ENCODE measurements at places on chromosomes 2 and 18.

DNA sequence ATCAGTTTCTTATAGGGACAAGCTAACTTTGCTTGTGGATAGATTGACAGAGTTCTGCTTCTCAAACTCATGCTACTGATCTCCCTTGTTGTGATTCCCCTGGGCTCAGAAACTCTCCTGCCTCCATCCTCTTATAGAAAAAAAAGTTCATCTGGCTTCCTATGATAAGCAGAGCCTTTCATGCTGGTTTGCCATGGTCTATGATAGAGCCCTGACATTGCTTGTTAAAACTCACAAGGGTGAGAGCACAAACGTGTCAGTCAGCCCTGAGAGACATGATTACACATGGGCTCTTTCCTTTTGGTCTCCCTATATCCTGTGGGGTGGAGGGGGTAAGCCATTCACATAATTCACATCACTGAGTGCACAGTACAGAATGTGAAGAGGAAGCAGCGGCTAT lies 121.8 kb downstream of the TDRD15 start:
- DNase-seq: no peak

DNA sequence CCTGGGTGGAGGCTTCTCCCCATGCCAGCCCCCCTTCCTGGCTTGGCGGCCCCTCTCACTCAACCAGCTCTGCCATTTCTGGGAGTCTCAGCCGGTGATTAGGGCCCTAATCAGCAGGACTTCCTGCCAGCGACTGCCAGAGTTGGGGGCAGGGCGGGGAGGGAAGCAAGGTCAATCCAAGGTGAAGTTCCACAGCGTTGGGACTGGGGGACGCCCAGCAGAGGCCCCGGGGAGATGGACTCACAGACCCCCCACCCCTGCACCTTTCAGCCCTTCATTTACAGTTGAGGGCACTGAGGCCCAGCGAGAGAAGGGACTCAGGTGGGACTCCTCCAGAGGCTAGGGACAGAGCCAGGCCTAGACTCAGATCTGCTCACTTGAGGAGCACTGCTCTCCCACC lies 65.3 kb downstream of the TNS1 start:
- DNase-seq: no peak

- no peak for DNase-seq
These were observed 100.5 kb downstream of the TRIP12 start for GRCh38 chr2:229821316-229821715.

DNA sequence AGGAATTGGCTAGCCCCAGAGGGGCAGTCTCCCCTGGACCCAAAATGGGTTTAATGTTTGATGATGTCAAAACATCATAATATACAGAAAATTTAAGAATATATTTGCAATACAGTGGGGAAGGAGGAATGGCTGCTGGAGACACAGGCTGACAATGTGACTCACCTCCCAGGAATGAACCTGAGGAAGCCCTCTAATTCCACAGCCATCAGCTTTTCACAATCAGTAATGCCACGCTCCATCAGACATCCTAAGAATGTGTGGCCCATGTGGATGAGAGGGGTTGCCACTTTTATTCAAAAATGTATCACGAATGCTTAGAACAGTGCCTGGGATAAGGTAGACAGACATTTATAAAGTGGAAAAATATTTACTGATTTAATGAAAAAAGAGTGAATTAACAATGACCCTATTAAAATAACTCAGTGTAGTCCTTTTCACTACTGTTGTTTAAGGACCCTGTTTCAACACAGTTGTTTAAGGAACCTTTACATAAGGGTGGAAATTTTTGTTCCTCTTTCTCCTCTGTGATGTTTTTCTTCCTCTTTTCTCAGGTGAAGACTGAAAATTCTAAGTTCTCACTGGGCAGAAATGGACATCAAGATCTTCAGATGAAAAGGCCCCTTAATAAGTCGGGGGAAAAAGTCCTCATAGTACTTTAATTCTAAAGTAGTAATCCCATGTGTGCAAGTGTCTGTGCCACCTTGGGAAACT lies 17.5 kb upstream of the TMEM163 start:
- no peak for DNase-seq

DNA sequence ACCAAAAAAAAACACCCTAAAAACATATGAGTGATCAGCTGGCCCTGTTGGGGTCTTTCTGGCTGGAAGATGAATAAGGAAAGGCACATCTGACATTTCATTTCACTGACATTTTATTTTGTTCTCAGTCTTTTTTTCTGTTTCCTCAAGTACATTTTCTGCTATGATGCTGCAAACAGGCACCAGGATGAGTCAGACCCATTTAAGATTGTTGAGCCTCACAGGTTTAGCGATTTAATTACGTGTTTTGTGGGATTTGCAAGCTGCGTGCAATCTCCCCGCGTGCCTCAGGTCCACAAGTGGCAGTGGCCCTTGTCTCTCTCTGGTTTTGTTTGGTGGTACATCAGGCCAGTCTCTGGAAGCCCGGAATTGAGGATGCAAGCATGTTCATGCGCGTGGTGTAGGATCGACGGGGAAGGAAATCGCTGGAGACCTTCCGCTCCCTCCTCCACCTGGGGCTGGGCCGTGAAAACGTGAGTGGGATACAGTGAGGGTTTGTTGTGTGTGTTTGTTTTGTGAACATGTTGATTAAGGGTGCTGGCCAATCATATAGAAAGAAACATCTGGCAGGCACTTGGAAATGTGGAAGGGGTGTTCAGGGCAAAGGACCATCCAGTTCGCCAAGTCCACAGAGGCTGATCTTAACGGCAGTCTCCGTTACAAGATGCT lies 120.2 kb upstream of the ZNF516 start:
- DNase-seq: no peak

DNA sequence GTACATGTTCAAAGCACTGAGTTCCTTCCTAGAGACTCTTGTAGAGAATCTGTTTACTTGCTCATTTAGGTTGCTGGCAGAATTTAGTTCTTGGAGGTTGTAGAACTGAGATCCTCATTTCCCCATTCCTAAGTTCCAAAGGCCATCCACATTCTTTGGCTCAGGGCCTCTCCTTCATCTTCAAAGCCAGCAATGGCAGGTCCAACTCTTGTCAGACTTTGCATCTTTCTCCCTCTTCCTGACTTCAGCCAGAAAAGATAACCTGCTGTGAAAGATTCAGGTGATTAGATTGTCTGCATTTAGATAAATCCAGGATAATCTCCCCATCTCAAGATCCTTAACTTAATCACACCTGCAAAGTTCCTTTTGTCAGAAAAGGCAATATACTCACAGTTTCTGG lies 51.1 kb downstream of the SOCS6 start:
- no peak for DNase-seq

DNA sequence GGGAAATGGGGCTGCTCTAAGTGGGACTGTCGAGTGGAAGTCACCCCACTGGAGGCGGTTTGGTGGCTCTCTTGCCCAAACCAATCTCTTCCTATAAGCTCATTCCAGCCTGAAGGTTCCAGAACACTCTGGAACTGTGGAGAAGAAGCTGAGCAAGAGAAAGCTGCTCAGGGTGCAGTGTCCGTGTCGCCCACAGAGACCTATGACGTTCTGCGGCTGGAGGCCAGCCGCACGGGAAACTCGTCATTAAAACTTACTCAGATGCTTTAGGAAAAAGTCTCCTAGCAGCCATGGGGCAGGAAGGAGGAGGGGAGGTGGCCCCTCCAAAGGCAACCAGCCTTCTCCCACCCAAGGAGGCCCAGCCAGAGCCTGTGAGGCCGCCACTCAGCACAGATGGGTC lies 41.7 kb downstream of the ADCY3 start:
- no peak for DNase-seq

- no peak for DNase-seq
These were observed 86.6 kb downstream of the CCBE1 start for GRCh38 chr18:59610546-59611140.

DNA sequence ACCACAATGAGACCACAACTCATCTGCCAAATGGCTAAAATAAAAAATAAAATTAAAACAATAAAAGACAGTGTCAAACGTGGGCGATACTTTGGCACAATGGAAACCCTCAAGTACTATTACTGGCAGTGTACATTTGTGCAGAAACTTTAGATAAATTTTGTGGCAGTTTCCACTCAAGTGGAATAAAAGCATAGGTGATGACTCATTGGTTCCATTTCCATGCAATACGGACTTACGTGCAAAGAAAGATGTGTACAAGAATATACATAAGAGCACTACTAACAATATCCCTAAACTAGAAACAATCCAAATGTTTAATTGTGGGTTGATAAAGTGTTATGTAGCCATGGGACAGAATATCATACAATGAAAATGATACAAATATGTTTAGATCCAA lies 259.0 kb upstream of the HNMT start:
- DNase-seq: no peak

DNA sequence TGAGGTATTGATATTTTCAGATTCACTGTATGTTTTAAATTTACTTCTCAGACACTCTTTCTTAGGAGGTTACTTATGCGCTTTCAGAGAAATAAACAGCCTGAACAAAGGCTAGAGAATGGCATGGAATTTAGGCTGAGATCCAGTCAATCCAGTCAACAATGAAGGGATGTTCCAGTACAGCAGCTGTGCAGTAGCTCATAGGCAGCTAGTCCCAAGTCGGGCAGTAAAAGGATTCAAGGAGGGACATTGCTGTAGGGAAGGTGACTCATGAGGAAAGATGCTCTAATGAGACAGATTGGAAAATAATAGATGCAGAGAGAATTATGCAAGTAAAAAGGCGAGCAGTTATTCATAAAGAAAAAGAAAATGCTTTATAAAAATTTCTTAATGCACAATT lies 397.9 kb upstream of the RGPD4 start:
- DNase-seq: no peak

- no peak for DNase-seq
These were observed 92.3 kb downstream of the ETAA1 start for GRCh38 chr2:67489396-67489795.

DNA sequence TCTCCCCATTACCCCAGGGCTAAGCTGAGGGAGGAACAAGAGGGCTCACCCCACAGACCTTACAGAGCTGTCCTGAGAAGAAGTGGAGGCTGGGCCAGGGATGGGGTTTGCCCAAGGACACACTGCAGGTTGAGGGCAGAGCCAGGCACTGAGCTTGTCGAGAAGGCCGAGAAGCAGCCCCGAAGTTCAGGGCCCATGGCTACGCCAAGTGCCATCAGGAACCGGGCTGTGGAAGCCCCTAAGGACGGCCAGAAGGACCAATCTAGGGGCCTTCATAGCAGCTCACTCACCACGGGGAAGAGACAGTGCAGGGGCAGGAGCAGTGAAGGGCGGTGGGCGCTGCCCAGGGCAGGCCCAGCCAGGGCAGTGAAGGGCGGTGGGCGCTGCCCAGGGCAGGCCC lies 18.6 kb upstream of the AGXT start:
- no peak for DNase-seq

DNA sequence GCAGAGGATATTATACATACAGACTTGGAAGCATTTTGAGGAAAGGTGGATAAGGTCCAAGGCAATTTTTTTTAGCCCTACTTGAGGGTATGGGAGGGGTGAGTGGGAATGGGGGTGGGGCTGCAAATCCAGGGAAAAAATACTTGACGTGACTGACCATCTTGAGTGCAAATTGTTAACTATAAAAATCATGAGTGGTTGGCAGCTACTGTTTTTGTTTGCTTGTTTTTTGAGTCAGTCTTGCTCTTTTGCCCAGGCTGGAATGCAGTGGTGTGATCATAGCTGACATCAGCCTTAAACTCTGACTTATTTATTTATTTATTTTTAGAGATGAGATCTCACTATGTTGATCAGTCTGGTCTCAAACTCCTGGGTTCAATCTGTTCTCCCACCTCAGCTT lies 458.8 kb downstream of the PIK3C3 start:
- no peak for DNase-seq

- no peak for DNase-seq
These were observed 330.5 kb downstream of the ETAA1 start for GRCh38 chr2:67727623-67728022.

GRCh38 chr2:4370422-4371090 lies 667.2 kb downstream of the DCDC2C start:
- DNase-seq: no peak

DNA sequence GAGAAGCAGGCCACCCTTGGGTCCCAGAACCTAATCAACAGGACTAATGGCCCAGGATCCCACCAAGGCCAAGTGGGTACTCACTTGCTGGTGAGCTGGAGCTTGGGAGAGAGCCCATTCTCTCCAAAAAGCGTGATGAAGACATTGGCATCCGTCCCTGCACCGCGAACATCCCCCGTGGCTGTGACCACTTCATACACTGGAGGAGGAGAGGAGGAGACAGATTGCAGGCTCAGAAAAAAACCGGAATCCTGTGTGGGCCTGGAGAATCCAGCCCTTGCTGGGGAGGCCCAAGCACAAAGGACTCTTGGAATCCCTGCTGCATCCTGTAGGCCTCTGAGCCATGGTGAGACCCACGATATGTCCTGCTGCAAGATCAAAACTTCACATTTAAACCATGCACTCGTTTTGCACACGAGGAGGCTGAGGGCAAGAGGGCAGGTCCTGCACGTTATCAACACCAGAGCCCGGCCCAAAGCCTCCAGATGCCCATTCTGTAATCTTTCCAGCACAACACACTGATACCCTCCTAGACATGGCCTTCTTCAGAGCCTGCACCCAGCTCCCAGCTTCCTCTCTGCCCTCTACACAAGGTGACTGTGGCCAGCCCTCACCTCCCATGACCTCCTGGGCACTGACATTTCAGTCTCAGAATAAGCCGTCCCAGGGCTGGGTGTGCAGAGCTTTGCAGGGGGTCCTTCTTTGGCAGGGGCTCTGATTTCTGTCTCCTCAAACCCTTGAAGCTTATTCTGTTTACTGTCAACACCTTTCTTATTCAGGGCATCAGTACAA lies 7.8 kb downstream of the LOXHD1 start:
- no peak for DNase-seq

GRCh38 chr2:168997118-168997521 lies 34.0 kb downstream of the ABCB11 start:
- no peak for DNase-seq

GRCh38 chr18:49473721-49474120 lies 13.3 kb upstream of the DYM start:
- no peak for DNase-seq

DNA sequence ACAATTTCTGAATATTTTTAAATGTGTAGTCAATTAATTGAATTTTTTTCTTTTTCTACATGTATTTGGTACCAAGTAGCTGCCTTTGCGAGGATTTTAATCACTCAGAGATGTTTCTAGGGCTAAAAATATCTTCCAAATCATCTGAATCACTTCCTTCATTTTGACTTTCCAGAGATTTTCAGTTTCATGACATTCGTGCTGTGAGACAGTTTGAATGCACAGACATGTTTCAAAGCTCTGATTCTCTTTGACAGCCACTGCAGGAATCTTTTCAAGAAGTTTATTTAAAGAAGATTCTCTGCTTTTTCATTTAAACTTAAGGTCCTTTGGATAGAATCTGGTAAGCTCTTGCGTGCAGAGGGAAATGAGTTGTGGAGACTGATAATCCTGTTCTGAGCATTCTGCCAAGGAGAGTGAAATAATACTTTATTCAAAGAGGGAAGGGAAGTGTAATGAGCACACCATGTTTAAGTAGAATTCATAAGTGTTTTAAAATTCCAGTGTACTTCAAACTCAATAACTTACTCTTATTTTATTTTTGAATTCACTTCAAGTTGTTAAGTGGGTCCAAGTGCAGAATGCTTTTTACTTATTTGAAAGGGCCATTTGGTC lies 9.7 kb downstream of the CYBRD1 start:
- no peak for DNase-seq
